ENCODE measurements at places on chromosomes 12 and 14.

DNA sequence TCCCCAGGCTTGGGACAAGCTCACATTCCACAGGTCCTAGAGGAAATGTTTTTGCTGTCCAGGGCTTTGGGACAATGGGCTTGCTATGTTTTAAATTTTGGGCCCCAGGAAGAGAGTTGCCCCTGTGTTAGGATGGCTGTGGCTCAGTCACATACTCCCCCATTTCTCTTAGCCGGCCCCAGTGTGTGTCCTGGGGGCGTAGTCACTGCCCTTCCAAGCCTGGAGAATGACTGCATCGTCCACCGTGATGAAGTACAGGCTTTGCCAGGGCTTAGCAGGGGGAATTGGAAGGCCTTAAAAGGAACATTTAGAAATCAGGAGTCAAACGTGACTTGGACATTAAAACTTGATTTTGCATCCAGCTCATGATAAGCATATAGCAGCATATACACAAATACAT lies 293.6 kb downstream of the CACNA1C start:
- no peak for DNase-seq

DNA sequence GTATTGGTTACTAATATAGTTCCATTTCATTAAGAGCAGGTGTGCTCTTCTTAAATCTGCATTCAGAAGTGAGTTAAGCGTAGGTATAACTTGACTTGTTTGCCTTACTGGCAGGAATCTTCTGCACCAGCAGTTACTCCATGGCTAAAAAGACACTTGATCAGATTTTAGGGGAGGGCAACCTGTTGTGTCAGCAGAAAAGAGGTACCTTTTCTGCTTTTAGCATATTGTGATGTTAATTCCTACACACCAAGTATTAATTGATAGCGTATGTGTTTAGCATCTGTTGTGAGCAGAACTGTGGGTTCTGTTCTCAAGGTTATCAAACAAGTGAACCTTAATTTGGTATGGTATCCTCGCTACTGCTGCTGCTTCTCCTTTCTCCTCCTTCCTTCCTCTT lies 38.3 kb downstream of the TTLL5 start:
- DNase-seq = no peak

- no peak for DNase-seq
Observed at GRCh38 chr14:44112774-44113460, 394.2 kb downstream of the FSCB start.

DNA sequence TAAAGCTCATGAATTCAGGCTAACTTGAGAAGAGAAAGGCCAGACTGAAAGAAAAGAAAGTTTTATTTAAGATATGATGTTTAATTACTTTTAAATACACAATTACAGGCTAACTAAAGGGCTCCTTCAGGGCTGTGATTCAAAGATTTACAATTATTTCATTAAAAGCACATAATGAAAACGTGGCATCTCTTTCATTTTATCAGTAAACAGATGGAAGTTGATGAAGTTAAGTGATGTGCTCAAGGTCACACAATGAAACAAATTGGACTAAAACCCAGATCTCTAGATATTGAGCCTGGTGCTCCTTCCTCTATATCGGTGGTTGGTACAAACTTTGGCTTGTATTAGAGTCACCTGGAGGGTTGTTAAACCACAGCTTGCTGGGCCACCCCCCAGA lies 13.5 kb upstream of the NFKBIA start:
- DNase-seq = no peak

DNA sequence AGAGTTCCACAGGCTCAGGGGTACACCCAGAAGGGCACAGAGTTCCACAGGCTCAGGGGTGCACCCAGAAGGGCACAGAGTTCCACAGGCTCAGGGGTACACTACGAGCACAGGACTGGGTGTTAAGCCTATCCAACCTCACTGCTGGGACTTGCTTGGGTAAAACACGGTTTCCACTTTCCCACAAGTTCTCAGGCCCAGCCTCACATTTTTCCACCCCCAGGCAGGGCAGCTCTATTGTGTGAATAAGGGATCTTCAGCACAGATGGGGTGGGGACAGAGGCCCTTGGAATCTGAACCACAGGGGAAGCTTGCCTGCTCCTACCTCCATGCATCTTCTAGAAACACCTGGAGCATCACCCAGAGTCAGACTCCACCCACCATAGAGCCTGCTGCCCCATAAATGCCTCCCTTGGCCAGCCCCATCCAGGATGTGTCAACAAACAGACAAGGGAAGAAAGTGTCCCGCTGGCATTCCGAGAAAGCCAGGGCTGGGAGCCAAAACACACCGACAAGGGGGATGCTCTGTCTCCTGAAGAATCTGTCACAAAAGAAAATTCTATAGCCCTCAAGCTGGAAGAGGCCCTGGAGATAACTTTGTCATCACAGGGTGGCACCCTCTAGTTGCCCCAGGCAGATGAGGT lies 4.8 kb downstream of the CRACR2A start:
- DNase-seq = no peak

DNA sequence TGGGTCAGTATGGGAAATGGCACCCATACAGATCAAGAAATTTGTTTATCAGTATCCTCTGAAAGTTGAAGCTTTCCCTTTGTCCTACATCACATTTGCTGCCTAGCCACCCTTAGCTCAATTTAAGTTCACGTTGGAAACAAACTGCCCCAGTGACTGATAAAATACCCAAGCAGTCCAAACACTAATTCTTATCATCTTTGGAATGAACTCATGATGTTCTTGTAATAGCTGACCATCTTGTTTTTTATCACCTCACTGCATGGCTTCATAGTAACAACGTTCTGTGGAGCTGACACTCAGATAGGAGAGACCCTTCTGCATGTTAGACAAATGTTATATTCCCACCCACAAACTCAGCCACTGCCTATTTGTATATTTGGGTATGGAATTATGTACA lies 93.4 kb downstream of the GPR135 start:
- DNase-seq = no peak

DNA sequence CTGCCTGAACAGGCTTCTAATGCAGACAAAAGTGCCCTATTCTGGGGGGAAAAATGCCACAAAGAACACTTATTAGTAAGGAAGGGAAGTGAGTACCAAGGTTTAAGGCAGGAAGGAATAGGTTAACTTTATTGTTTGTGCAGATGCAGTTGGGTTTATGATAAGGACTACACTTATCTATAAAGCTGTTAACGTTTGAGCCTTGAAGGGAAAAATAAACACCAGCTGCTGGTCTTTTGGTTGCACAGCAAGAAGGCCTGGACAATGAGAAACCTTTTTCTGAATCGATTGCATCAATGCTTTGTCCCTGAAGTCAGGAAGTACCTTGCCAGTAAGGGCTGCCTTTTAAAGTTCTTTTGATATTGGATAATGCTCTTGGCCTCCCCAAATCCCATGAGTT lies 407.8 kb downstream of the ATP23 start:
- DNase-seq = no peak

- no peak for DNase-seq
Observed at GRCh38 chr12:3178671-3179313, 101.6 kb downstream of the TSPAN9 start.

GRCh38 chr12:104588047-104588920 lies 131.5 kb downstream of the CHST11 start:
- DNase-seq = no peak

DNA sequence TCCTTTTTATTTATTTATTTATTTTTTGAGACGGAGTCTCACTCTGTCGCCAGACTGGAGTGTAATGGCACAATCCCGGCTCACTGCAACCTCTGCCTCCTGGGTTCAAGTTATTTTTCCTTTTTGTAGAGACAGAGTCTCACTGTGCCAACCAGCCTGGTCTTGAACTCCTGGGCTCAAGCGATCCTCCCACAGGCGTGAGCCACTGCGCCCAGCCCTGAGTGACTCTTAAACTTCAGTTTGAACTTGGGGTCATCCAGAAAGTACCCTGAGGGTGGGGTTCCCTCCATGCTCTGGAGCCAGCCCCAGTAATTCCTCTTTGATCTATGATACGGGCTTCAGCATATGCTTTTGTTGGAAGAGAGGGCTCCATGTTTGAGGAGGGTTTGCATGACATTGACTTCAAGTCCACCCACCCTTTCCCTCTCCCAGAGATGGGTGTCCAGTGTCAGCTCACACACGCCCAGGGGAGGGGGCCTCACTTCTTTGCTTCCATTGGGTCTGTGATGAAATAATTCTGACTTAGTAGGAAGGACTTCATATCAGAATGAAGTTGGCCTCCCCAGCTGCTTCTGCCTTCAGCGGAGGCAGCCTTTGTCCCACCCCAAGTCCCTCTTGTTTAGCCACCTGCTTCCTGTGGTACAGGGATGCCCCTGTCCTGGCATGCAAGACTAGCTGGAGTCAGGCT lies 11.9 kb downstream of the SDS start:
- DNase-seq = no peak

- no peak for DNase-seq
Observed at GRCh38 chr14:103207388-103208072, 84.3 kb downstream of the TNFAIP2 start.

GRCh38 chr12:102054345-102054744 lies 7.4 kb downstream of the WASHC3 start:
- no peak for DNase-seq

GRCh38 chr14:64459405-64460136 lies 5.7 kb upstream of the AKAP5 start:
- DNase-seq = no peak

DNA sequence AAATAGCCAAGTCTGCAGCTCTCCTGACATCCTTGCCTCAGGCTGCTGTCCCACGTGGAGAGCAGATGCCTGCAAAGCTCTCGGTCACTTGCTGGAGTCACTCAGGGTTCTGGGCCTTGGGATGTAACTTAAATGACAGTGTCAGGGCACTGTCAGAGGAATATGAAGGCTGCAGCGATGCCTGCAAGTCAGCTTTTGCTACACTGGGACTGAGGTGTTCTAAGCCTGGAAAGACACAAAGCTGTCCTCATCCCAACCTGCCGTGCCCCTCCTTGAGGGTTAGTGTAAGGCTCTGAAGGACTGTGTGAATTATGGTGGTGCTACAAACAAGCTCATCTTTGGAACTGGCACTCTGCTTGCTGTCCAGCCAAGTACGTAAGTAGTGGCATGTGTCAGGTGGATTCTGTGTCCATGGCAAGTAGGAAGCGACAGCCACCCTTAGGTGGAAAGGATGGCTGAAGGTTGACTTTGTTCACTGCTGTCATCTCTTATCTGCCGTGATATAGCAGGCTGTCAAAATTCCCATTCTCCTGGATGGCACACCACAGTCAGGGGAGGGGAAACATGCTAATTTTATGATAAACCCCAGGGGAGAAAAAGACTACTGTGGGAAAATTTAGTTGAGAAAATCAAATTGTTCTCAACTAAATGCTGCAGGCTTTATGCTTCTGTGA lies 79.9 kb downstream of the DAD1 start:
- peak; percentile 26 for DNase-seq

GRCh38 chr12:120359128-120359527 lies 9.8 kb downstream of the MSI1 start:
- DNase-seq = no peak

DNA sequence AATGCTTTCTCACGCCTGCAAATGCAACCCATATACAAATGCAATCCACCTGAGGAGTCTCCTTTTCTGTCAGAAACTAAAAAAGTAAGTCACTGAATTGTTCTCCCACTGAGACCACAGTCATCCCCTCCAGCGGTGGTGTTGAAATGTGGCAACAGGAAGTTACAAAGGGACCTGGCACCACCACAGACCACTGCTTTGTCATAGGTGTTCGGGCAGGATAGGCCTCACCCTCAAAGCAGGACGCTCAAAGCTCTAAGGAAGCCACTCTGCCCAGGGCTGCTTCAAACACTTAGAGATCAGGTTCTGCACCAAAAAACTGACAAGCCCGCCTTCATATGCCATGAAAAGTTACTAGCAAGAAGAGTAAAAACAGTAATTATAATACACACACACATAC lies 11.3 kb downstream of the PHLDA1 start:
- DNase-seq = peak; percentile 77

DNA sequence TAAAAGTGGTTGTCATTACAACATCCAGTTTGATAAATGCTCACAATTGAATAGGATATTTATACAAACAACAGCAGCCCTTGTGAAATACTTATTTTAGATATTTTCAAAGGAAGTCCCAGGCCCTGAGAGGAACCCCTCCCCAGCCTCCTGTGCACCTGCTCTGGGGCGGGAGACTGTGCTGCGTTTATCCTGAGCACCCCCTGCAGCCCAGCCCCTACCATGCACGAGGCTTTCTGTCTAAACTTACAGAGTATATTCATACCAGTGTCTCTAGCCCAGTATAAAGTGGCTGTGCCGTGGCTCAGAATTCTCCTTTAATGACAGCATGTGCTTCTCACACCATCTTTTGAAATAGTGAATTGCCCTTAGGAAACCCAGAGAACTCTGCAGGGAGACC lies 1084.3 kb downstream of the TMEM121 start:
- no peak for DNase-seq

DNA sequence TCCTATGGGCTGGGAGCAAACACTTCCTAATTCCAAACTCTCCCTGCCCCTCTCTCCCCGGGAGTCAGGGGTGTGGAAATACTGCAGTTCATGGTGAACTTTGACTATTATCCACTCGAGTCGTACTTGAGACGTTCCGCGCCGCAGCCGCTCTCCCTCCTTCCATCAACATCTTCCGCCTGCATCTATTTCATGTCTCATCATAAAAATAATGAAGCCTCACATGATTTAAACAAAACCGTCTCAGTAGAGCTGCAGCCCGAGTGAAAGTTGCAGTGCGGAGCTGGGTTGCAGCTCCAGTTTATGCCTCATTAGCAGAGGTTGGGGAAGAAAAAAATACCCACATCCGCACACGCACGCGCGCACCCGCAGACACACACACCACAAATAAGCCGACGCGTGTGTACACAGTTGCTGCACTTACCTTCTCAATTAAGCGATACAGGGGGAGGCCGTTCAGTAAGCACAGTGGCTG lies 283 bp downstream of the LMO3 start:
- DNase-seq = no peak

GRCh38 chr14:88612981-88613380 lies 50.1 kb downstream of the ZC3H14 start:
- no peak for DNase-seq

DNA sequence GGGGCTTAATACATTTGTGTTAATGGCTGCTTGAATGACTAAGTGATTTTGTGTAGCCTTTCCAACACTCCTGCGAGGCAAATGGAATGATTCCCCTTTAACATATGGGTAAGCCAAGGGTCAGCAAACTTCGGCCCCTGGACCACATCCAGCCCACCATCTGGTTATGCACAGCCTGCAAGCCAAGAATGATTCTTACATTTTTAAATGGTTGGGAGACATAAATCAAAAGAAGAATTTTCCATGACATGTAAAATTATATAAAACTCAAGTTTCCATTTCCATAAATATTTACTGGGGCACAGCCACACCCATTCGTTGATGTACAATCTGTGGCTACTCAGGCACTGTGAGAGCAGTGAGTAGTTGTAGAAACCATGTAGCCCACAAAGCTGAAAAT lies 9.0 kb downstream of the SLC8B1 start:
- DNase-seq = no peak

GRCh38 chr14:88639221-88639620 lies 76.4 kb downstream of the ZC3H14 start:
- no peak for DNase-seq

- no peak for DNase-seq
Observed at GRCh38 chr12:44224399-44225148, 388.7 kb downstream of the TMEM117 start.

GRCh38 chr12:461425-461824 lies 1.7 kb downstream of the B4GALNT3 start:
- DNase-seq = no peak
